ENCODE measurements at places on chromosomes 6 and 20.

- no peak for DNase-seq
These were observed 67.7 kb downstream of the GFRA4 start for GRCh38 chr20:3595541-3595940.

GRCh38 chr20:40673442-40673841, 15.6 kb downstream of the MAFB start:
- DNase-seq = no peak

DNA sequence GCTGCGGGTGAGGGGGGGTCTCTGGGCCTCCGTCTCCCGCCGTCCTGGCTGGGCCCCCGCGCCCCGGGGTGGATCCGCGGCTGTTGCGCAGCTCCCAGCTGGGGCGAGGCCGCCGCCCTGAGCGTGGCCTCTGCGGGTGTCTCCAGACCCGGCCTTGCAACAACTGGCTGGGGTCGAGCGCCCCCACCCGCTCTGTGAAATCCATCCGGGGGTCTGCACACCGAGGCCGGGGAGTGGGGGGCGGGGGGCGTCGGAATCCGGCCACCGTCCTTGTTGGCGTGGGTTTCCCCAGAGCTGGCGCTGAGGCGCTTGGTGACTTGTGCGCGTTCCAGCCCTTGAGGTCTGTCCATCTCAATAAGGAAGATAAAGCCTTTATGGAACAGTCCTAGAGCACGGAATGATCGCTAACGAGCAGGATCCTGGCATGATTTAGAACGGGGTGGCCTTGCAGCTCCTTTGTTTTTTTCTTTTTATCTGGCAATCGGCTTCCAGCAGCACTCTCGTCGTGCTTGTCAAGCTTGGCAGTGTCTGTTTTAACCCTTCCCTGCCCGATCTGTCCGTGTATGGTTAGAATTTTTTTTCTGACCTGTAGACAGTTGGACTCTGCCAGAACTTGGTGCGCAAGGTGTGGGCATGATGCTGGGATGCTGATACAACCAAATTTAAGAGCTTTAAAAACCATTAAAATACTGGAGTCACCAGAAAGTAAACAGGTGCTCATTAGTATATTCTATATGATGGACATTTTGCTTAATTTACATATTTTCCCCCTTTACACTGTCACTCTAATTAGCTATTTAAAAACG, 675 bp downstream of the DSTN start:
- peak; percentile 73 for DNase-seq

DNA sequence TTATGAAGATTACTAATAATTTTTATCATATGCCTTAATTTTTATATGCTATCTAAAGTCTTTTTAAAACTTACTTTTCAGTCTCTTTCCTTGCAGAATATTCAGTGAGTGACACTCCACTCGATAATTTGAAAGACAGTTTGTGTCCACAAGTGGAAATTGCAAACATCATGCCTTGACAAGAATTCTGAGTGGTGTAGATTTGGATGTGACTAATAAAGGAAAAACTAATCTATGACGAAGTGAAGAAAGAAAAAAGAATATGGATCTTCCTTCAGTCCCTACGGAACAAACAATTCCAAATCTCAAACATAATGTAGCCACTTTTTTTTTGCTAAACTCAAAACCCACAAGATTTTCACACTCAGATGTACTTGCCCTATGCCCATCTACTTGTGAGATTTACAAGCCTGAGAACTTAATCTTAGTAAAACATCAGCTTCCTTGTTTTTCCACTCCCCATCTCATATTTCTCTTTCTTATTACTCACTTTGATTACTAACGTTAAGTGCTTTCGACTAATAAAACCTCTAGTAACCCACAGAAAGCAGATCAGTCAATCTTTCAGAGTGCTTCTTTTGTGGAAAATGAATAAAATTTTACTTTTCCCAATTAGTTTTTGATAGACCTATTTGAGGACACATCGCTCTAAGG, 1155.8 kb downstream of the GRIK2 start:
- DNase-seq = no peak

DNA sequence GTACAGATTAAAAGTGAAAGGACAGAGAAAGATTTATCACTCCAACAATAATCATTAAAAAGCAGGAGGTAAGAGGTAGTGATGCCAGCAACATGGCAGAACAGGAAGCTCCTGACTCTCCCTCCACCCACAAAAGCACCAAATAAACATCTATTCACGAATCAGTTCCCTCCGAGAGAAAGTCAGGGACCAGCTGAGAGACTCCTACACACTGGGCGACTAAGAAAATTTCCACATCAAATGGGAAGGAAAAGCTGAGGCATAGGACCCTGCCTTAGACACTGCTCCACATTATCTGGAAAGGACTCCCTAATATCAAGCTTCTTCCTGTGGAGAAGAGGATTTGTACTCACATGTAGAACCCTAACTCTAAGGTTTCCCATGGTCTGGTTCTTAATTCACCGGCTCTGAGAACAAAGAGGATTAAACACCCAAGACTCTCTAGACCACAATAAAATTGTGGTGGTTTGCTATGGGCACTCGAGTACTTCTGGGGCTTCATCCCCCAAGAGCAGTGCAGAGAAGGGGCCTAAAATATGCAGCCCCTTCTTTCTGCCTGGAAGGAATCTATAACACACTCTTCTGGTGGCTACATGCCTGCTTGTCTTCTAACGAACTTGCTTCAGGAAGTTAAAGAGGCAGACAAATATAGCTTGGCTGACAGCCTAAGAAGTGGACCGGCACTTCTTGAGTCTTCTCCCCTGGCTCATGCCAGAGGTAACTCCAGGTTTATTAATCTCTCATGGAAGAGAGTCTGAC, 29.4 kb upstream of the ASF1A start:
- no peak for DNase-seq

DNA sequence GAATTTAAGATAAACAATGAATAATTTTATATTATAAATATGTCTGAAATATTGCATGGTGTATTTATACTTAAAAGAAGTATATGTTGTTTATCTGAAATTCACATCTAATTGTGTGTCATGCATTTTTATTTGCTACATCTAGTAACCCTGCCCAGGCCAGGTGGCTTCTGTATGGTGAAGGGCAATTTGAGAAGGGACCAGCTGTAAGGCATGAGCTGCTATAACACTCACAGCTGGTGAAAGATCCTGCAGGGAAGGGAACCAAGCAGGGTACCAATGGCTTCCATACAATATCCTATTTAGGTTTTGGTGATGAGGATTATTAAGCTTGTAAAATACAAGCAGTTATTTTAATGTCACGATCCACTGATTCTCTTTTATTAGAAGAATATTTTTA, 921.8 kb upstream of the GJE1 start:
- no peak for DNase-seq

- DNase-seq = no peak
These were observed 32.9 kb downstream of the TAF4 start for GRCh38 chr20:62032609-62033368.

DNA sequence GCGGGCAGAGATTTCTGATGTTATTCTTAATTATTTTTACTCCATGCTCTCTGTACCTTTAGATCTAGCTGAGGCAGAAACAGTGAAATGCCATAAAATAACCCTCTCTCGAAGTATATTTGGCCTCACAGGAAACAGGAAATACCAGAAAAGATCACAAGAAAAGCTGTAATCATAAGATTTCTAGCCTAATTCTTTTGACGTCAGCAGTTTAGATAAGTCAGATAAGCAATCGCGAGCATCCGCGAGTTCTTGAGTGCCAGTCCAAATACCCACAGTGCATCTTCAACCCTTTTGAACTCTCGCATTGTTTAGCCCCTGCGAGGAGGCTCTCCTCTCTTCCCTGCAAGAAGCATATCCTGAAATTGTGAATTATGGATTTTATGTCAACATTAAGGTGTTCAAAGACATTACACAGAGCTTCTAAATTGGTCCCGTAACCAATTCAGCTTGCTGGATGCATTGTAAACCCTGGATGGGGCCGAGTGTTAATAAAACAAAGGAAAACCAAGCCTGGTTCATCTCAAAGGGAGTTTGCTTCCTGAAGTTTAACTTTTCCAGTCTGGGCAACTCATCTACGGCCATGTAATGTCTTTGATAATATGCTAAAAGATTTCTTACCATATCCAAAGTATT, 198.9 kb downstream of the MTFR2 start:
- no peak for DNase-seq

DNA sequence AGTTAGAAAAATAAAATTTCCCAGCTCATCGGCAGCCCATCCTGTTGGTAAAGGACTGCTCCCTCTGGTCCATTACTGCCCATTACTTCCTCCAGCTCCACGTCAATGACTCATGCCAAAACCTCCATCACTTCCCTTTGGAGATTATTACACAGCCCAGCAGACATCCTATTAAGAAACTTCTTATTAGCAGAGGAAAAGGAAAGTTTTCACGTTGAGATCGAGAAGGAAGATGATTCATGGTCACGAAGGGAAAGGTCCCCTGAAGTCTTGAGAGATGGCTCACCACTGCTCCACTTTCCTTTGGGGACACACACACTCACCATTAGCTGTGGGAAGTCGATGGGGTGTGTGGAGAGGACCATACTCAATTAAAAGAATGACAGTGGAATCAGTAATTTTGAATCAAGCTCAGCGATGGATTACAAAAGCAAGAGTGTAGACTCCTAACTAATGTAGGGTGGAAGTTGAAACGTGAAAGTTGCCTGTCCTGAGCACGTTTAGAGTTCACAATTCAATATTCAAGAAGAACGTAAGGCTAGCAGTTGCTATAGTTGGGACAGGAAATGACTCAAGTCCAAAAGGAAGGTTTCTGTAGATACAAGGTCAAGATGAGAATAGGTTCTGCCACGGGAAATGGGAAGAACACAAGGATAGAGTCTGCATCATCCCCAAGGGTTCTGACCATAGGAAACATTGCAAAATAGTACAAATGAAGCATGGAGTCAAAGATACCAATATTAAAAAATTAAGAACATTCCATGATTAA, 21.6 kb downstream of the SASH1 start:
- DNase-seq = no peak

- peak; percentile 7 for DNase-seq
These were observed 32.5 kb upstream of the MEI4 start for GRCh38 chr6:77620278-77620882.

DNA sequence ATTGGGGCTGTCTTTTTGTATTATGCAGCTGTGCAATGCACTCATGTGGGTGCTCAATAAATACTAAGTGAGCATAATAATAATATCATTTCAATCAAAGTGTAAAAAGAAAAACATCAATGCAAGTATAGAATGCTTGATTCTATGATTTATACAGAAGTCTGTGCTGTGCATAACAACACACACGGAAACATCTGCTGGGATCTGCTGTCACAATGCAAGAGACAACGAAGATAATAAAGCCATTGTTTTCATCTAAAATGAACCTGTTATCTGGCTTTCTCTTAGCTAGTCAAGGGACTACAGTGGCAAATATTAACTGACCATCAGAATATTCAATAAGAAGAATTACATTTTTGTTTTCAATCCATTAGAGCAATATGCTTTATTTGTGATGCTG, 1156.9 kb upstream of the MAP3K7 start:
- no peak for DNase-seq

- DNase-seq = no peak
These were observed 235.3 kb upstream of the CEP162 start for GRCh38 chr6:84462698-84463097.

DNA sequence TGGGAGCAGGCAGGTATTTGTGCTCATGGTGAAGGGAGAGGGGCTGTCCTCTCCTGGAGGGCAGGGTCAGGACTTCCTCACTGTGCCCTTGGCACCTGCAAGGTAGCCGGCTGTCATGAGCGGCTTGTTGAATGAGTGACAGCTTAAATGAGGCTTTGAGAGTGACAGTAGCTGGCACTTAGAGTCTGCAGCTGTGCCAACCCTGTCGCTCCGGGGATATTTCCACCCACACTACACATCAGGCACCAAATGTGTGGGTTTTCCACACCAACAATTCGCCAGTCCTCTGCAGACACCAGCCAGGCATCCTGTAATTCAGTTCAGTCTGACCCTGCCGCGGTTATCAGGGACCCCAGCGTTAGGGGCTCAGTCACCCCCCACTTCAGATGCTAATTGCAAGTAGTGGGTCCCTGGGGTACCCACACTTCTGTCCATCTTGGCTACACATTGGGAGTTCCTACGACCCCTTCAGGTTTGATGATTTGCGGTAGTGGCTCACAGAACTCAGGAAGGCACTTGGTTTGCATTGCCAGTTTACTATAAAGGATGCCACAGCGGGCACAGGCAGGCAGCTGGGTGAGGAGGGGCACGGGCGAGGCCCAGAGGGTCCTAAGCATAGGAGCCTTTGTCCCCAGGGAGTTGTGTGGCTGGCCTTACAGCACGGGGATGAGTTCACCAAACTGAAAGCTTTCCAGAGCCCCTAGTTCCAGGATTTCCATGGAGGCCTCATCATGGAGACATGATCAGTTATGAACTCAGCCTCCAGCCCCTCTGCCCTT, 9.1 kb downstream of the MTG2 start:
- no peak for DNase-seq

- DNase-seq = no peak
These were observed 169.4 kb downstream of the NRN1 start for GRCh38 chr6:5837323-5837722.

DNA sequence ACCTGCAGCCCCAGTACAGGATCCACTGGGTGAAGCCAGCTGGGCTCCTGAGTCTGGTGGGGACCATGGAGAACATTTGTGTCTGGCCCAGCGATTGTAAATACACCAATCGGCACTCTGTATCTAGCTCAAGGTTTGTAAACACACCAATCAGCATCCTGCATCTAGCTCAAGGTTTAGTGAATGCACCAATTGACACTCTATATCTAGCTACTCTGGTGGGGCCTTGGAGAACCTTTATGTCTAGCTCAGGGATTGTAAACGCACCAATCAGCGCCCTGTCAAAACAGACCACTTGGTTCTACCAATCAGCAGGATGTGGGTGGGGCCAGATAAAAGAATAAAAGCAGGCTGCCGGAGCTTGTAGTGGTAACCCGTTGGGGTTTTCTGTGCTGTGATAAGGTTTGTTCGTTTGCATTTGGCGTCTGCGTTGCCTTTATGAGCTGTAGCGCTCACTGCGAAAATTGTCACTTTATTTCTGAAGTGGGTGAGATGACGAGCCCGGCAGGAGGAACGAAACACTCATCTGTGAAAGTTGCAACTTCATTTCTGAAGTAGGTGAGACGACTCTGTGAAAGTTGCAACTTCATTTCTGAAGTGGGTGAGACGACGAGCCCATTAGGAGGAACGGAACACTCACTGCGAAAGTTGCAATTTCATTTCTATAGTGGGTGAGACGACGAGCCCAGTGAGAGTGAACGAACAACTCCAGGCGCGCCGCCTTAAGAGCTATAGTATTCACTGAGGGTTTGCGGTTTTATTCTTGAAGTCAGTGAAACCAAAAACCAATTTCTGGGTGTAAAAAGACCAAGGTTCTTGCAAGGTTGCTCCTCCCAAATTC, 31.1 kb downstream of the SERPINB6 start:
- no peak for DNase-seq

GRCh38 chr6:87669051-87669450, 33.0 kb downstream of the AKIRIN2 start:
- no peak for DNase-seq

DNA sequence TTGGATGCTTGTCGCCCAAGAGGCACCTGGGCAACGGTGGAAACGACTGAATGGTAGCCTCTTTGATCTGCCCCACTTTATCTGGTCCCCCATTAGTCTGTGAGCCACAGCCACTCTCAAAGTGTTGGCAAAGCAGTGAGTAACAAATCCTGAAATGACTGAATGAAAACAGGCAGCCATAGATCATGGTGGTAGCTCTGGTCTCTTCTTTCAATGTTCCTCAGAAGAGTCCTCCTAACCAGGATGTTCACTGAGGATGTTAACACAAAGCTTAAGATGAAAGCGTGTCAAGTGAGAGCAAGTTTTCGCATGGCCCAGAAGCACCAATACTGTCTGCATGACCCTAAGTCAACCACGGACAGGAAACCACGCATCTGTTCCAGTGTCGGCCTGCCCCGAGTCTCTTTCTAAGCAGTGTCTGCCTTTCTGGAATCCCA, 107.3 kb downstream of the IRF4 start:
- DNase-seq = no peak

GRCh38 chr20:51600950-51601349, 58.4 kb upstream of the NFATC2 start:
- no peak for DNase-seq
